ENCODE measurements at places on chromosomes 1 and 21.

DNA sequence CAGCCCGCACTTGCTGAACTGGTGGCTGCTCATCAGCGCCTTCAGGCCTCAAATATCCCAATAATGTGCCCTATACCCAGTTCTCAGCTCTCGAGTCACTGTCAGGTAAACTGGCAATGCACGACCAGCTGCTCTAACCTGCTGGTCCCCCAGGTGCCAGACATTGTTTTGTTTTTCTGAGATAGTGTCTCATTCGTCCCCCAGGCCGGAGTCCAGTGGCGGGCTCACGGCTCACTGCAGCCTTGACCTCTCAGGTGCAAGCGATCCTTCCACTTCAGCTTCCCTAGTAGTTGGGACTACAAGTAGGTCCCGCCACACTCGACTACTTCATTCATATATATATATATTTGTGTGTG is 1.0 kb upstream of the NADK start:
- DNase-seq = no peak

DNA sequence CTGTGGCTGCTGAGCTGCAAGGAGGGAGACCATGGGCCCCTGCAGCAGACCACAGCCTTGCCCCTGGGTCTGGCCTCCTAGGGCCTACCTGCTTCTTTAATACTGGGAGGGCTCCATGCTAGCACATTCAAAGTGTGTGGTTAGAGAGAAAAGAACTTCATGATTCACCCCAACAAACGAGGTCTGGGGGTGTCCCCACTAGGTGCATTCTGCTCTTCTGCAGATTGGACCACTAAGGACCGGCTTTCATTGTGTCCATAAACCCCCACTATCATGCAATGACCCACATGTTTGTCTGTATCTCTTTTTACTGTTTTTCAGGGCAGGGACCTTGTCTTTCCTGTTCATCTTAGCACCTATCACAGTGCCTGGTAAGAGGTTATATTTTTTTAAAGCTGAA is 185.4 kb downstream of the OMA1 start:
- no peak for DNase-seq

DNA sequence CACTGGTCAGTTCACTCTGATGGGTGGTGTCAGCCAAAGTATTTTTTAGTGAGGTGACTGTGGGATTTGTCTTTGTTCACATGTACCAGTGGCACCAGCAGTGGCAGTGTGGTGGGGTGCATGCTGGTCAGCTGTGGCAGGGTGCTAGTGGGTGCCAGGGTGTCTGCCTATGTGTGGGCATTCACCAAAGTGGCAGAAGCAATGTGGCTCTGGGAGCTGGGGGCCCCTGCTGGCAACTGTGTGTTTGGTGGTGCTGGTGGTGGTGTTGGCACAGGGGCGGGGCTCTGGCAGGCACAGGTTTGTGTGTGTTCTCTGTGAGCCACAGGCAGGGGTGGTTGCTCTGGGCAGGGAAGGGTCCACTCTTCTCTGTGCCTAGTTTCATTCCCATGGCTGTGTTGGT is 161.5 kb downstream of the CENPF start:
- no peak for DNase-seq

GRCh38 chr1:241638909-241639622 is 1.1 kb downstream of the CHML start:
- DNase-seq = no peak

- no peak for DNase-seq
Observed at GRCh38 chr1:163875200-163875926, 553.6 kb downstream of the NUF2 start.

DNA sequence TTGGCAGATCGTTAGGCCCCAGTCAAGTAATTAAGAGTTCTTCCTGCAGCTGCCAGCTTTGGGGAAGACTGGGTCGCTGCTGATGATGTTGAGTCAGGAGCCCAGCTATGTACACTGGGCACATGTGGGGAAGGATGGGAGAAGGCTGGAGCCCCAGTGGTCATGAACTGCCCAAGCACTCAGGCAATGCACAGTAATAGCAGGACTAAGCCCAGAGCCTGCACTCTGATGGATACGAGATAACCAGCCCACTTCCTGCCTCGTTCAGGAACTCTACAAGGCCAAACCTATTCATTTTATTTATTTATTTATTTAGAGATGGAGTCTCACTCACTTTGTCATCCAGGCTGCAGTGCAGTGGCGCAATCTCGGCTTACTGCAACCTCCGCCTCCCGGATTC is 81.1 kb upstream of the BTG3 start:
- DNase-seq = no peak

- DNase-seq = no peak
Observed at GRCh38 chr1:81369833-81370232, 430.9 kb upstream of the ADGRL2 start.

DNA sequence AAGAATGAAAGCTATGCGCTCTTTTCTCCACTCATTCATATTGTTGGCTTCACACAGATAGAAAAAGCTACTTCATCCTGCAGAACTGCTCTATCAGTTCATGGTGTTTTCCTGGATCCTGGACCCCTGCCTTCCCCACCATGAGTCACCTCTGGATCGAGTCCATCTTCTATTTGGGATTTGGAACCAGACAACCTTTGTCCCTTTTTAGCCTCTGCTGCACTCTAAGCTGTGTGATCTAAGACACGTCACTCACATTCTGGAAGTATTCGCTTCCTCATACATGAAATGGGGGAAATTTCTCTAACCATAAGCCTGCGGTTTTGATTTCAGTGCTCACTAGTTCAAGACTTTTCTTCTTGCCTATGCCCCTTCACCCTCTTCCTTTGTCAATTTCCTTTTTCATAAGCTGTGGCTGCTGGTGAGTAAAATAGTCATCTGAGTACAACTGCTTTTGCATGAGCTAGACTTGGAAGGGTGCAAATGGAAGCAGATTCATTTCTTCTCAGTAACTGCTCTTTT is 14.1 kb upstream of the DEGS1 start:
- DNase-seq = no peak

DNA sequence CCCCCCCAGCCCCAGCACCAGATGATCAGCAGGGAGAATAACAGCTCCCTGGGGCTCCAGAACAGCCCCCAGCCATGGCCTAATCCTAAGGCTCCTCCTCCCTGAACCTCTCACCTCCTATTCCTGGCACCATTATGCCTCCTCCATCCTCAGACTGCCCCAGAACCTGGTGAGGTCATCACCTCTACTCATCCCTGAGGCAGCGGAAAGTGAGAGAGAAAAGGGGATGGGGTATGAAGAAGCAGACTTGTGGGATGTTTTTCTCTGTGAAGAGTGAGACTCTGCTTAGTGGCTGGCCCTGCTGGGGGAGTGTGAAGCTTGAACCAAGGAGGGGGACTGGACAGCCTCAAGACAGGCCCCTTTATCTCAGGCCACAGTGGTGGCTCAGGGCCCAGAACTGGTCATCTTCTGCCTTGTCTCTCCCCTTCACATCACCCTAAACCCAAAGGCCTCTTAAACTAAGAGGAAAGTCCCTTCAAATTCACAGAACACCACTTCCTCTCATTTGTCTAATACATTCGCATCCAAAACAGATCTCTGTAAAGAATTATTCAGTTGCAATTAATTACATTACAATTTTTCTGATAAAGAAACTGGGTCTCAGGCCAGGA is 2.2 kb upstream of the PPM1J start:
- no peak for DNase-seq

DNA sequence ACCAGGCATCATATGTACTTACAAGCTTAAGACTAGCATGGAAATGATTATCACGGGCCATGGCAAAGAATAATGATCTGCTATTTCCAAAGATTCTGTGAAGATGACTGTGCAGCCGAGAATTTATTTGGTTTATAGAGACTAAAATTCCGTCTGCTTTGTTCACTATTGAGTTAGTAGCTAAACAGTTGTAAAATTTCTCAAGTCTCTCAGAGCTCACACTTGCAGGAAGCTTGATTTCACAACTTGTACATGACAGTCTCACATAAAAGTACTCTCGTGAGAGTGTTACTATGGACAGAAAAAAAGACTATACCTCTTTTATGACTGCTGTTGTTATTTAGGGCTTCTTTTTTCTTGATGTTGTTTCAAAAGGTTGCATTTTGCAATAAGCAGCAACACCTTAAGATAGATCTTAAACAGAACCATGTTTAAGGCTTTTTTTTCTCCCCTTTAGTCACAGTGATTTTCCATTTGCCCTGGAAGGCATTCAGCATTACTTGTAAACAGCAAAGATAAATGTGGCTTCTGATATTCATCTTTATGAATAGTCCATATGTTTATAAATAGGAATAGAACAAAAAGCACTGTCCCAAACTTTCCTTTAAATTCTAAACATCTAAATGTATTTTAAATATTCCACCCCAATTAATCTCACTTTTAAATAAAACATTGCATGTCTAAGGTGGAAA is 24.8 kb downstream of the ST6GALNAC5 start:
- DNase-seq = no peak

- no peak for DNase-seq
Observed at GRCh38 chr21:14086553-14086952, 124.2 kb downstream of the LIPI start.

GRCh38 chr1:86708920-86709319 is 4.5 kb downstream of the SH3GLB1 start:
- DNase-seq = no peak

DNA sequence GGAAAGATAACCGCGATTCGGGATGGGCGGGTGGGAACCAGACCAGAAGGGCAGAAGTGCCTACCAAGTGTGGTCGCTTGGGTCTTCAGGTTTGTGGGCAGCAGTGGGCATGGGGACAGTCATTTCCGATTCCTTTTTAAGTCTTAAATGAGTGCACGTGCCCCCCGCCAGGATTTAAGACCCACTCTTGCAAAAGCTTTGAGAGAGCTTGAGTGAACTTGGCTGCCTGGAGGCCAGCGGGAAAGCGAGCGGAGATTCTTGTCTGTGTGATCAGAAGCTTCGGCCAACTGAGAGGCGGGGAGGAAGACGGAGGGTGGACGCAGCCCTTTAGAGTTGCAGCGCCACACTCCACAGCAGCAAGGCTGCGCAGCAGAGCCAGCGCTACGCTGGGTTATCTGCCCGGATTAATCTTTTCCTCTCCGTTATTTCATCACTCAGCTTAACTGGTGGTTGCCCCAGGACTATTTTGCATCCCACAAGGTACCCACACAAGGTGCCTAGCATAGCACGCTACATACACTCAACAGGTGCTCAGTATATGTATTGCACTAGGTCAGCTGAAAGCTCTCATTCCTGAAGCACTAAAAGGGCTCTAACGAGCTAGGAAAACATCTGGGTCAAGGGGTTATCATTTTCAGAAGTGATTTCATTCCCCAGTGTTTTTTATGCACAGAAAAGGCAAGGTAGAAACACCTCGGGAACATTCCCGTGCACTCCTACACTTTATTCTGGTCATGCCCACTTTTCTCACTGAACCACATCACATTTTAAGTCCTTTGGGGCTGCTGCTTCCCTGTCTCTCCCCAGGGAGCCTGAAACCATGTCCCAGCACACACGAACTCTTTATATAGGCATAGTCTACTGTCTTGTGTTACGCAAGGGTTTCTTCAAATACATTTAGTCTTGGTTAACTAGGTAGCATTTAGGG is 1.5 kb upstream of the BATF3 start:
- no peak for DNase-seq
